ENCODE measurements at places on chromosomes 16 and 17.

DNA sequence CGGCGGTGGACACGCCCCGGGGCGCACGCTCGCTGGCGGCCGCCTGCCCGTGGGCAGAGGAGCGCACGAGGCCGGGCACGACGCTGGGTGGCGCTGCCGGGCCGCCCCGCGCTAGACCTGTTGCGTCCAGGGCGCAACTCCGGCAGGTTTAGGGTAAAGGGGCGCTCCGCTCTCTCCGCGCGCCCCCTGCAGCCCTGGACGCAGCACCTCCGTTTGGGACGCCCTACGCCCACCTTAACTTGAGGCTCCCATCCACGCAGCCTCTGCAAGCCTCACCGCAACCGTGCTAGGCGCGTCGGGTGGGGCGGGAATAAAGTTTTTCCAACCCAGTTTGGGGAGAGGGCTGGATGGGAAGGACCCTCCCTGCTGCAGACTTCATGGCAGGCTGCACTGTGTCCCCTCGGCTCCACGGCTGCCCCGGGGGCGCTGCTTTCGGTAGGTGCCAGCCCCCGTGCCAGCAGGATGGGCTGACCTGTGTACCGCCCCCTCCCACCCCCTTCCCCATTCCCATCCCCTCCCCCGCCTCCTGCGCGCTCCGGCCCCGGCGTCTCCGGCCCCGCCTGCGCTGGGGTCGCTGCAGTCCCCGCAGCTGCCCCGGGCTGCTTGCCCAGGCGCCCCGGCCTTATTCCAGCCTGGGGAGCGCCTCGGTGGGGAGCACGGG lies at the start of gene SYT17:
Gene SYT17 (plus strand): TSS at position 531 of the 661 bp plus-strand sequence. CDS start 407 bp downstream, outside the sequence.
- DNase-seq, result no peak

- no peak for DNase-seq
These were observed 172.2 kb downstream of the SEC14L1 start for GRCh38 chr17:77312786-77313599.

GRCh38 chr16:2237493-2238149 lies 1.4 kb downstream of the DNASE1L2 start:
- no peak for DNase-seq

DNA sequence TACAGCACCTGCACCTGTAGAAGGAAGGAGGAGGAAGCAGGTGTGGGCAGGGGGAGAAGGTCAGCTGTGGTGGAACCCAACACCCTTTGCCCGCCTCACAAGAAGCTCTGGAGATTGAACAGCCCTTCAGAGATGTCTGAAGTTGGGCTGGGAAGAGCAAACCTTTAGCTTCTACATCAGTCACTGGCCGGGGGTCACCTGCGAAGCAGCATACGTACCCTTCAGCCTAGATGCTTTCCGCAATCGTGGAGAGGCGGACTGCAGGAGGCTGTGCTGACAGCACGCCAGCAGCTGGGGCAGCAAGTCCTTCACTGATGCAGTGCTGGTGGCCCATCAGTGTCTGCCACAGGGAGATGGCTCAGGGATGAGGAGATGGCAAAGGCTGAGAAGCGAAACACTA lies 5.2 kb upstream of the HS3ST3B1 start:
- DNase-seq, result no peak

GRCh38 chr16:57376313-57376818 lies 4.1 kb downstream of the CX3CL1 start:
- no peak for DNase-seq

GRCh38 chr17:13437966-13438779 lies 163.6 kb downstream of the HS3ST3A1 start:
- no peak for DNase-seq

- DNase-seq, result no peak
These were observed 1847.5 kb downstream of the TP53TG3F start for GRCh38 chr16:35306915-35307314.

DNA sequence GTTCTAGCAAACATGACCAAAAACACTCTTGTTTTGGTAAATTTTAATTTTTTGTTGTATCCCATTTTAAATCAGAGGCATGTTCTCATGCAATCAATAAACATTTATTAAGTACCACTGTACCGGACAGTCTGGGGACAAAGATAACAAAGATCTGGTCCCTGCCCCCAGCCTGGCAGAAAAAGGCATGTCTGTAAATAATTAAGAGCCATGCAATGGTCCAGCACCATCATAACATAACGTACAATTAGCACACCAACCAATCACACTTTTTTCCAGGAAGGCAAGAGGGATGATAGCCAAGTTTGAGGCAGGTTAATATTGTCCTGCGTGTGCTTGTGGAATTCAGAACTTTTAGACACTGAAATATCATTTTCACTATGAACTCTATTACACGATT lies 3.5 kb downstream of the KCNJ16 start:
- no peak for DNase-seq

DNA sequence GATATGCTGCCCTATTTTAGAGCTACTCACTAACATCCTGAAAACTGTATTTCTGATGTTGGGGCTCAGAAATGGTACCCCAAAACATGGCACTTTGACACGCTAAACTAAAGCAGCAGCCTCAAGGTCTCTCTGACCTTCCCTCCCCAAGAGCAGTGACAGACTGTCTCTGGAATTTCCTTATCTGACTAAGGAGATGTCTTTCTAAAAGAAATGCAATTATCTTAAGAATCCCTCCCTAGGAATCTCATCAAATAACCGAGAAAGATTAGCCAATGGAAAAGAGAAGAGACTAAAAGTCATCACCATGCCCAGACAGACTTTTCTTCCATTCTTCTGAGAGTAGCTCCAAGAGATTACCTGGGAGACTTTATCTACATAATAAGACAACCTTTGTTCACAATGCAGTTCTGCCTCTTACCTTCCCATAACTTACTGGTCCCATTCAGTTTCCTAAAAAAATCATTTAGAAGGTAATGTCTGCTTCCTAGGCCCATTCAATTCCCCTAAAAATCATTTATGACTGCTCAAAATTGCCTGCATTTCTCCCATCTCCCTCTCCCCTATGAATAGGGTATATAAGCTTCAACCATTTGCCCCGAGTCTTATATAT lies 123.9 kb downstream of the CPPED1 start:
- no peak for DNase-seq

- no peak for DNase-seq
These were observed 24.6 kb upstream of the TNRC6C start for GRCh38 chr17:77933777-77934398.

- no peak for DNase-seq
These were observed 55.9 kb downstream of the WDR45B start for GRCh38 chr17:82592289-82592766.

GRCh38 chr17:4187076-4187475 lies 44.1 kb downstream of the CYB5D2 start:
- no peak for DNase-seq

DNA sequence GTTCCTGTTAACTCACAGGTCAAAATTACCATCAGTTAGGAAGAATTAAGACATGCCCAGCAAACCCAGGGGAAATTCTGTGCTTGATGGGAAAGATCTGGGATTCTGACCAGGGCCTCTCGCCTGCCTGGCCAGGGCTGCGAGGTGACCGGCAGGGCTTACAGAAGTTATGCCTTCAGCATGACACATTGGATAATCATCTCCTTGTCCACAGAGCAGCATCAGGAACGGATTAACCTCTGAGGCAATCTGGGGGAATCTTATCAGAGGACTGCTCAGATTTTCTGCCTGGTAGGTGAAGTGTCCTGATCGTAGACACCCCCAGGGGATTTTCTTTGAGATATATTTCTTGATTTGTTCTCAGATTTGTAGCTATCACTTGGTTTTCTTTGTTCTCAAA lies 172.5 kb downstream of the HS3ST3A1 start:
- DNase-seq, result no peak

DNA sequence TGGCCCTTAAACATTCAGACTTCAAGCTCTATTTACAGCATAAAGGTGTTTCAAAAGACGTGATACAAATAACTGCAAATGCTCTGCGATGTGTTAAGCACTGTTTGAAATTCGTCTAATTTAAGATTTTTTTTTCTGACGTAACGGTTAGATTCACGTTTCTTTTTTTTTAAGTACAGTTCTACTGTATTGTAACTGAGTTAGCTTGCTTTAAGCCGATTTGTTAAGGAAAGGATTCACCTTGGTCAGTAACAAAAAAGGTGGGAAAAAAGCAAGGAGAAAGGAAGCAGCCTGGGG lies 681 bp upstream of the MAPT start:
- no peak for DNase-seq

- no peak for DNase-seq
These were observed 39.7 kb downstream of the SRCIN1 start for GRCh38 chr17:38565853-38566665.

GRCh38 chr16:27421961-27422740 lies 20.2 kb downstream of the IL21R start:
- peak; percentile 20 for DNase-seq

- no peak for DNase-seq
These were observed 94.1 kb upstream of the ZNF750 start for GRCh38 chr17:82933911-82934310.

GRCh38 chr16:86991679-86992078 lies 325.5 kb downstream of the C16orf95 start:
- DNase-seq, result no peak

- peak; percentile 83 for DNase-seq
These were observed at the start of the genes ARSG and SLC16A6 for GRCh38 chr17:68290955-68291835. Gene ARSG (plus strand): TSS chr17:68291495. CDS start chr17:68307494, 15,999 bp downstream. Gene SLC16A6 (minus strand): TSS chr17:68291127. CDS start chr17:68278320, 12,807 bp downstream.

DNA sequence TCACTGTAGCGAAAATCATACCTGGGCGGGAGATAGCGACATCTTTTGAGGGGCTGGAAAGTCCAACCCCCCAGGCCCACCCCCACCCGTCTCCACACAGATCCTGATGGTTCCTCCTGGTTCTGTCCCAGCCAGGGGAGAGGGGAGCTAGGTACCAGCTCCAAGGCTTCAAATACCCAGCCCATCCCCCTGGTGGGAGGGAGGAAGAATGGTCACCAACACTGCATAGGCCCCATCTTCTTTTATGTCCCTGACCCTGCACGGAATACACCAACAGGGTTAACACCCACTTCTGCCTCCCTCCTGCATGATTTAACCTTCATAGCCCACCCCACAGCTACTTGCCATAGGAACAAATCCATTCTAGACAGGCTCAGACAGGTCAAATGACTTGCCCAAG lies 9.3 kb downstream of the HAP1 start:
- DNase-seq, result no peak

DNA sequence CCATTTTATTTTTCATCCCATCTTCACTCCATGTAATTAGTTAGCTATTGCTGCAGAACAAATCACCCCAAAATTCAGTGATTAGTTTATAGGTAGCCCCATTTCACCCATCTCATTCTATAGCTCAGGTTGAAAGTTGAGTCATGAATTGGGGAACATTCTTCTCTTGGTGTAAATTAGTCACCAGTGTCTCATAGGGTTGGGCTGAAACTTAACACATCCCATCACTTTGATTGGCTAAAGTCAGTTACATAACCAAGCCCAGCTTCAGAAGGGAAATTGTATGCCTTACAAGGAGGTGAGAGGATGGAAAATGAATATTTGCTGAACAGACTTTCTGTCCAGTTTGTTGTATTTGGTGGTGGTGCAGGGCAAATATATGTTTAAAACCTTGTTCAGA lies 477.5 kb downstream of the WWOX start:
- DNase-seq, result no peak

DNA sequence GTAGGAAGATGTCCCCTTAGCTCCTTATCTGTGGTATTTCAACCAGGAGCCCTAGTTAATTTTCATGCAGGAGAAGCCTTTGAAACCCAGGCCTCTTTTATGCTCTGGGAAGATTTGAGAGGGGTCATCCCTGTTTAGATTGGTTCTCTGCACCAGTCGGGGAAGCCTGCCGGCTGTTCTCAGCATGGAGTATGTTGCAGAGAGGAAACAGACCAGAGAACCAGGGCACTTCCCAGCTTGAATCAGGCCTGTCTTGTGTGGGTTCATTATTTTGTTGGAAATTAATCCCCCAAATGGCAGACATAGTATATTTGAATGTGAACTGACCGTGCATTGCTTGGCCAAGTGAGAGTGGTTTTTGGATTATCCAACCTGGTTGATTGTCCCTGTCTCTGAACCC lies 1082.1 kb upstream of the RBFOX1 start:
- no peak for DNase-seq

GRCh38 chr17:50708050-50709000 lies 611 bp upstream of the ANKRD40 start:
- no peak for DNase-seq

DNA sequence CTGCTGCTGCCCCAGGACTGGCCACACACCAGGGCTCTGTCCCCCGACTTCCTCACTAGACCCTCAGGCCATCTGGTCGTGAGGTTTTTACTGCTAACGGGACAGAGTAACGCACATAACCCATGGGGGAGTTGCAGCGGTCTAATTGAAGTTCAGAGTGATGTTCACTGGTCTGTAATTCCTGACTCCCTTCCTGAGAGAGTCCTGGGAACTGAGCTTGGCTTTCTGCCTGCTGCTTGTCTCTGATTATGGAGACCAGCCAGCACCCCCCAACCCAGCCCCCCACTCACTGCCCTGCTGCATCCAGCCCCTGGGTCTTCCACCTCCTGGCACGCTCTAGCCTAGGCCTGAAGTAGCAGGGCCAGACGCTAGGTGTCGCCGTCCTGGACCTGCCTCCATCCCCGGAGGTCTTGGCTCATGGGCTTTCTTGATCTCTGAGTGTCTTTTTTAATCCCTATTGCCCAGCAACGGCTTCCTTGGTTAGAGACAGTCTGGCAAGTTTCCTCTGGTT lies 192.9 kb downstream of the CCDC182 start:
- no peak for DNase-seq

- DNase-seq, result no peak
These were observed 130.3 kb downstream of the IRF8 start for GRCh38 chr16:86029131-86029741.
